ENCODE measurements at places on chromosomes 11 and 22. TPM values are rescaled to one million over a fixed set of nuclear protein-coding genes. Genes with fewer than 3 reads are reported as not detected.

The BTG4 gene
- not detected for total RNA-seq

The HMOX1 gene
- total RNA-seq: 13.0 TPM

The CDC42EP2 gene
- 26.1 TPM for total RNA-seq

The CSNK1E gene
- 73.0 TPM for total RNA-seq

The BEST1 gene
- total RNA-seq: 0.67 TPM

The MS4A4E gene
- 0.73 TPM for total RNA-seq

The HORMAD2 gene
- total RNA-seq: not detected

The SCGB1D2 gene
- total RNA-seq: not detected

The FAM111A gene
- total RNA-seq: 42.0 TPM

The FXYD2 gene
- 1.9 TPM for total RNA-seq

The OR52H1 gene
- total RNA-seq: 2.8 TPM

The F2 gene
- not detected for total RNA-seq
